Chondrocyte (in vitro differentiated cells): ENCODE measurements at places on chromosomes 7 and 10.

DNA sequence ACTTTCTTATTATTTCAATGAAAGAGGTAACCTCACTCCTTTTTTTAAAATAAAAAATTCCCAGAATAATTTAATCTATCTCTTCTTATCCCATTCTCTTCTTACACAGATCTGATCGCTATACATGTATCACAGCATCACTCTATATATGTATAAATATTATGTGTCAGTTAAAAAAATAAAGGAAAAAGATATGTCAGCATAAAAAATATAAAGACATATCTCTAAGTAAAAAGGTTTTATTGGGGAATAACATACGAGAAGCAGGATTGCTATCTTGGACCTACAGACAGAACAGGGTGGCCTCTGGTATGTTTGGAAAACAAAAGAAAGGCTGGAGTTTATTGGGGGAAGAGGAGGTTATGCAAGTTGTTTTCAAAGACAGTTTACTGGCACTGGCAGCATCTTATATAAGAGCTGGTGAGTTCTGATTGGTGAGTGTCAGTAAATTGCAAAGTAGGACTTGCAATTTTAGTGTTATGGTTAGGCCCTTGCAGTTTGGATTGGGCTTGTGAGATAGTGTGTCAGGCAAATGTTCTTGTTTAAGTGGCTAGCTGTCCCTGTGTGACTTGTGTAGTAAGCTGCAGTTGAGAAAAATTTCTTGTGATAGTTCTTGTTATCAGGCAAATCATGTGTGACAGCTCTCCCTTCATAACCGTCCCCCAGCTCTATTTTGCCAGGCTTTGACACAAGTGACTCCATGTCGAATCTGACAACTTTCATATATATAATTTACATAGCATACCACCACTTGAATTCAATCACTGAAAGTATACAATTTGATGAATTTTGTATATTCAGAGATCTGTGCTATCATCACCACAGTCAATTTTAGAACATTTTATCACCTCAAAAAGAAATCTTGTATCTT, 118.2 kb downstream of the HBP1 start:
- no peak for DNase-seq

GRCh38 chr10:127013211-127013656, 108.0 kb downstream of the DOCK1 start:
- no peak for DNase-seq

DNA sequence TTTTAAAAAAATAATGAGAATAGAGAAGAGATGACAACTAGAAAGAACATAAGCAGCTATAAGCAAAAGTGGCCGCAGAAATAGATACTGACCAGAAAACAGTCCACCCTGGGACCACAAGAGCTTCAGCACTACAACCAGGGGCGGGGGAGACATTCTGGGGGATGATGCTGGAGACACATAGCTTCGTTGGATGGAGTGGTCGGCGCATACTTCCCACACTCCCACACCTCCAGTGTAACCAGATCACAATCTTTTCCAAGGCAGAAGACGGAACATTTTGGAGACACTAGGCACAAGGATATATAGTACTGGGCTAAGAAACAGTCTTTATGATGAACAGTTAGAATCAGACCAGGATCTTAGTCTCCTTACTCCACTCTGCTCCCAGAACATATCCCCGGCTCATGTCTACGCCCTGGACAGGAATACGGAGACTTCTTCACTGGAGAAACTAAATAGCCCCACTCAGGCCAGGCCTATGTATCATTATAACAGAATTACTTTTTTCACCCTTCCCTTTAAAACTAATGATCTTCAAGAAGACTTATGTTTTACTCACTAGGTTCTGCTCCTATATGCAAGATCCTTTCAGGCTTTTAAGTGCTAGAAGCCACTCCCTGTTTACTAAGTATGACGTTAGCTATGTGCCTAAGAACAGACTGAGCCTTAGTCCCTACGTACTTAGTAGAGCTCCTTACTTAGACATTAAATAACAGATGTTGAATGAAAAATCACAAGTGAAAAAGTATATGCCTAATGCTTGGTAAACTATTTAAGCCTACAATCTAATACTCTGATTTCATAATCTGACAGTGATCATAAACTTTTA, 169.6 kb downstream of the SRPK2 start:
- DNase-seq = no peak

GRCh38 chr7:99693427-99694200, 13.8 kb upstream of the CYP3A5 start:
- DNase-seq = no peak

DNA sequence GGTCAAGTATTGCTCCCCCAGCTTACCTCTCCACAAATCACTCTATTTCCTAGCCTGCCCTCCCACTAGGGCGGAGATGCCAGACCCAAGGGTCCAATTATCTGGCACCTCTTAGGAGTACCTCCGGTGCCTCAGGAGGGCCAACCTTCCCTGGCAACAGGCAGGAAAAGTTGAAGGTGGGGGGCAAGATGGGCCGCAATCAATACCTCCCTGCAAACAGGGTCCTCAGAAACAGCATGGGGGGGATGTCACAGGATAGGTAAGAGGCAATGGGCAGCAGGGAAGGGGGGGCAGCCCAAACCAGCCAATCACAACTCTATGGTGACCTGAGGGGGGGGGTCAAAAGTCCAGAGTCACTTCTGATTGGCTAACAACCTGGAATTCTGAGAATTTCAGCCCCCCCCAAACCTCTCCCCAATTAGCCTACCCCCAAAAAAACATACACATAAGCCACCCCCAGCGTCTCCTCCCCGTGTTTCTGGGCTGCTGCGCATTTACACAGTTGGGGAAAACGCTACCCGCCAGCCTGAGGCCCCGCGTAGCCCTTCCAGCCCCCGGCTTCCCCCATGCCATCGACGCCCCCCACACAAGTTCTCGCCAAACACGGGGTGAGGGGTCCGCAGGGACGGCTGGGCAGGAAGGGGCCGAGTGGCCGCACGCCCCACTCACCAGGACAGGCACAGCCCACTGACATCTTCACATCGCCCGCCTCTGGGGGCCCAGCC, 589 bp downstream of the LDB1 start:
- no peak for DNase-seq

DNA sequence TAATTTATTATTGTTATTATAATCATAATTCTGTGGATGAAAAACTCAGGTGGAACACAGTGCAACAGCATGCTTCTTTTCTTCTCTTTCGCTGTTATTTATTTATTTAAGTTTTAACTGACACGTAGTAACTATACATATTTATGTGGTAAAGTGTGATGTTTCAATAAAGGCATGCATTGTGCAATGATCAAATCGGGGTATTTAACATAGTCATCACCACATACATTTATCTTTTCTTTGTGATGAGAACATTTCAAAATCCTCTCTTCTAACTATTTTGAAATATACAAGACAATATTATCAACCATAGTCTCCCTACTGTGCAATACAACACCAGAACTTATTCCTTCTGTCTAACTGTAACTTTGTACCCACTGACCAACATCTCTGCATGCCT, 152.5 kb upstream of the LYZL1 start:
- DNase-seq = no peak

GRCh38 chr10:100890673-100891317, 22.0 kb upstream of the SLF2 start:
- no peak for DNase-seq

- no peak for DNase-seq
Measured at GRCh38 chr7:76063525-76063924, 15.6 kb downstream of the MDH2 start.

GRCh38 chr7:876077-876971, at the start of gene GET4:
Gene GET4 (plus strand): TSS chr7:876554. CDS start chr7:876646, 92 bp downstream.
- DNase-seq = peak; percentile 100

DNA sequence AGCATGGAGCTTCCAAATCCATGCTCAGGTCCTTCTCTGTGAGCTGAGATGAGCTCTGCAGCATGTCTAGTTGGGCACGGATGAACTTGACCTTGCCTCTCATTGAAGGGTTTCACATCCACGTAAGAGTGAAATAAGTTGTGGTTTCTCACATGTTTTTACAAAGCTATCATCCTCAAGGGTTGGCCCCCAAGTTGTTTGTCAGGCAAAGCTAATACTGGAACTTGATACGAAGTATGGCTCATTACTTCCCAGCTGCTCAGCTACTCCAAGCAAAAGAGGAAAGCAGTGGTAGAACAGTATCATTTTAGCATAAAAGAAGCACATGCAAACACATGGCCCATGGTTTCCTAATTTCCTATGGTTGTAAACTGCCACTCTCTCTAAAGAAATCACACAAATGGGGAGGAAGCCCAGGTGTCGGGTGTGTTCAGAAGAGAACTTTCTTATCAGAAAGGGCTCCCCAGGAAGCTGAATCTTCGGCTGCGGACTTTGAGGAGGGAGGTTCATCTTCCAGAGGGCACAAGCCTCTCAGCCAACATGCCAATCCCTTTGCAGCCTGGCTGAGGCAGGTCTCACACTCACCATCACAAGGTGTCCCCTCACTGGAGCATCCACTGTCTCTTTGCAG, 45.3 kb downstream of the PDLIM1 start:
- no peak for DNase-seq

- DNase-seq = peak; percentile 53
Measured at GRCh38 chr10:131650771-131651673, 249.8 kb upstream of the PPP2R2D start.

DNA sequence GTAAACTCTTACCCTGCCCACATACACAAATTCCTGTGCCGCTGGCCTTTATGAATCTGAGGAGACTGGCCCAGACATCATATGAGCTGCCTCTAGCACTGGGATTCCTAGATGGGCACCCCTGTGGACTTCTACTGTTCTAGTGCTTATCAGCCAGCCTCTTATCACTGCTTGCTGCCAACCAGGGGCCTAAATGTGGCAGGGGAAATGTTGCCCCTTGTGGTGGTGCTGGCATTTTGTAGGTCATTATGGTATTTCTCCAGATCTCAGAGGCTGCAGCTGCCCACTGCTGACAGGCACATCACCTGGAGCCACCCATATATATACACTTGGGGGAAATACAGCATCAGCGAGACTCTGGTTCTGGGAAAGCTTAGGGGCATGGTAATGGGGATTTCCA, 5.4 kb downstream of the SFR1 start:
- no peak for DNase-seq

GRCh38 chr10:65846949-65847348, 1078.9 kb upstream of the LRRTM3 start:
- no peak for DNase-seq

DNA sequence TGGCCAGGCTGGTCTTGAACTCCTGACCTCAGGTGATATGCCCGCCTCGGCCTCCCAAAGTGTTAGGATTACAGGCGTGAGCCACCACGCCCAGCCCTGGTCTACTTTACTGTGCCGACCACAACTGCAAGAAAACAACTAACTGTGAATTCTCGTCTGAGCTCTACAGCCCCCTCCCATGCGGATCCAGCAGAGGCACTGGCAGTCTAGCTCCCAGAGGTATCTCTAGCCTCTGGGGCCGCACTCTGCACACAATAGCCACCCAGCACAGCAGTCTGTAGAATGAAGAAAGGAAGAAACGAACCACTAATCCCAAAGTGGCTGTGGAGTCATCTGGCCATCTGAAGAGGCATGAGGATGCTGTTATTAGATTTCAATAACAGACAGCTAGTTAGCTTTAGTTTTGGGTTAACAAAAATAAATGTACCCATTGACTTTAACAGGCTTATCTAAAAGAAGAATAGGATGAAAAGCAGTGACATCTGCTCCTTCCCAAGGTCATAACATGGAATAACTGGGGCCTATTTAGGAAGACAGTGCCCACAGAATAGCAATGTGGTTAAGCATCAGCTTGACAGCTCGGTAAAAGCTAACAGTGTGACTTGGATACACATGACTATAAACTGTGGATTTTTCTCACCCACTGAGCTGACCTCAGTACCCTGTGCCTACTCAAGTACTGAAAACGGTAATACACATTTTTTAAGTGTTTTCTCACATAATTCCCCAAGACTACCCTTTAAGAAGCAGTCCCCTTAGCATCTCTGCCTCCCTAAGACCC, 131.9 kb downstream of the TNS3 start:
- no peak for DNase-seq

GRCh38 chr7:30169579-30169978, 34.8 kb downstream of the MTURN start:
- no peak for DNase-seq

DNA sequence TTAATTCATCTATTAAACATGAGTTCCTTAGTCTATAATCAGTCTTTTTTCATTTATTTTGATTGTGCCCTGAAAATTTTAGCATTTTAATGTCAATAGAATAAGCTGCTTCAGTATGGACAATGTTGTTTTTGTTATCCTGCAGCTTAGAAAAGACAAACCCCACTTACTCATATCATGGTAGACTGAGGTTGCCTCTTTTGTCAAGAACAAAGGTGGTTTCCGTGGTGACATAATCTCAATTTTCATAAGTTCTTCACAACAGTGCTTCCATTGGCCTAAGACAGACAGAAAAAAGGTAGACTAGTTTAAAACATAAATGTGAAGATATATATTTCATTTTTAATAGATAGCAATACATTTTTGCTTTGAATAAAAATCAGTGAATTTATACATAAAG, 69.1 kb downstream of the RTKN2 start:
- DNase-seq = no peak

DNA sequence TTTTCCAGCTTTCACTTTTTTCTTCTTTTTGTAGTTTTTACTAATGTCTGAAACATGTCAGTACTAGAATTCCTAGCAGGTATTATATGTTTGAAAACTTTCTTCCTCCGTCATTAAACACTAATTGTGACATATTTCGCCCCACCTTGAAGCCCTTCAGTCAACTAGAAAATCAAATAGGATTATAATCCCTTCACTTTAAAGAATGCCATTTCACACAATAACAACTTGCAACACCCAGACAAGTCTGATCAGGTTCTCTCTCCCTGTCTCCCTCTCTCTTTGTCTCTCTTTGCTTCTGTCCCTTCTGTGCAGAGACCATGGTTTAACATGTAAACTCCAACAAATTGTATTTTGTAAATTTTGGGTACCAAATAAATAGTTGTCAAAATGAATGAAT, 373.5 kb downstream of the SEMA3D start:
- no peak for DNase-seq

GRCh38 chr10:69866688-69867461, 65.2 kb downstream of the COL13A1 start:
- no peak for DNase-seq

- DNase-seq = no peak
Measured at GRCh38 chr7:90994601-90995000, 269.6 kb upstream of the FZD1 start.

DNA sequence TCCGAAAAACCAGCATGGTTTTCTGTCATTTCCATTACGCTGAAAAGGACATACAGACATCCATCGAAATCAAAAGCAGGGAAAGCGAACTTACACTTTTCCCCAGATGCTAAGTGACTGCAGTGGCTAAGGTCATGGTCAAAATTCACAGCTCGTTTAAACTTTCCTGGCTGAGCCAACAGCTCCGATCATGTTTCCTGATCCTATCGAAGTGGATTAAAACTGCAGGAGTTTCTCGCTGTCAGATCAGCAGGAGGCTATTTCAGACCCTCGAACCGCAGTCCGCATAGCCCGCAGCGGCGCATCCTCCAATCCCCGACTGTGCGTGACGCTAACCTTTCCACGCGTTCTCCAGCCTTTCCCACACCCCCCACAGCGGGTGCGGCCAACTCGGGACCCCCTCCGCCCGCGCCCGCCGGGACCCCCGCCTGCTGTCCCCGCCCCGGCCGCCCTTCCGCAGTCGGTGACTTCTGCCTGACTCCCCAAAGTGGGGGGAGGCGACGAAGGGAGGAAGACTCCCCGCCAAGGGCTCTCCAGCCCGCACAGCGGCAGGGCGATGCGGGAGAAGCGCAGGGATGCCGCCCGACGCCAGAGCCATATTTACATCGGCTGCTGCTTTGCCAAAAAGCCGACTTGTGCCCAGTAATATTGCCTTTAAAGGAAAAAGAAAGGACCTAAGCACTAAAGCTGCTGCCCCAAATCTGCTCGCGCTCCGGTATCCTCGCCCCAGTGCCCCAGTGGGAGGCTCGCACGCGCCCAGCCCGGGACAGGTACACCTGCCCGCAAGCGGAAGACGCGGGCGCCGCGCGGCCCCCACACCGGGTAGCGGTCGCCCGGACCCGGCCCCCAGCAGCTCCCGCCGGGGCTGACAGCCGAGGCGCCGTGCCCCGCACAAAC, 1.2 kb downstream of the PIP4K2A start:
- no peak for DNase-seq
